ENCODE measurements at places on chromosomes 7 and 10. TPM values are rescaled to one million over a fixed set of nuclear protein-coding genes. Genes with fewer than 3 reads are reported as not detected.

GRCh38 chr7:37833107-37833817 lies 15.1 kb upstream of the NME8 start:
- peak; percentile 25 for DNase-seq

GRCh38 chr7:13904689-13905088 lies 84.8 kb downstream of the ETV1 start:
- DNase-seq = no peak

DNA sequence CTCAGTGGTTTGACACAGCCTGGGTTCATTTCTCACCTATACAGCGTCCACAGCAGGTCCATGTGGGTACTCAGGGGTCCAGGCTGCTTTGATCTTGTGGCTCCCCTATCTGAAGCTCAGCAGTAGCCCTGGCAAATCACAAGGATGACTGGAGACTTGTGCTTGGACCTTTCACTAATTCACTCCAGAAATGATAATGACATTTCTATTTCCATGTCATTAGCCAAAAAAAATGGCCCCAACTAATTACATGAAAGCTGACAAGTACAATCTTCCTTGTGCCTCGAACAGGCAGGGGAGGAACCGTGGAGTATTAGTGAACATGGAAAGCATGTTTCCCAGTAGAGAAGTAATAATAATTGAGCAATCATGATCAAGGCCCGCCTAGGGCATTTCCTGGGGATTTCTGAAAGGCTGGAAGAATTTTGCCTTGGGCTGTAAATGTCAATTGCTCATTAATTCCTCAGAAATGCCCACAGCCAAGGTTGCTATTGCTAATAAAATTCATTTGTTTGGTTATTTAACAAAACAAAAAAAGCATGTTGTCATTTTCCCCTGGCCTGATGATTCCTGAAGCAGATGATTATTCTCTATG lies 586.1 kb downstream of the SDK1 start:
- no peak for DNase-seq

The ARPC1A gene
- total RNA-seq = 231 TPM

Measured in colonic mucosa (tissue), 4 donors.